ENCODE measurements at places on chromosomes 12 and 14.

GRCh38 chr12:121227294-121227693 lies 17.4 kb downstream of the P2RX4 start:
- no peak for DNase-seq

DNA sequence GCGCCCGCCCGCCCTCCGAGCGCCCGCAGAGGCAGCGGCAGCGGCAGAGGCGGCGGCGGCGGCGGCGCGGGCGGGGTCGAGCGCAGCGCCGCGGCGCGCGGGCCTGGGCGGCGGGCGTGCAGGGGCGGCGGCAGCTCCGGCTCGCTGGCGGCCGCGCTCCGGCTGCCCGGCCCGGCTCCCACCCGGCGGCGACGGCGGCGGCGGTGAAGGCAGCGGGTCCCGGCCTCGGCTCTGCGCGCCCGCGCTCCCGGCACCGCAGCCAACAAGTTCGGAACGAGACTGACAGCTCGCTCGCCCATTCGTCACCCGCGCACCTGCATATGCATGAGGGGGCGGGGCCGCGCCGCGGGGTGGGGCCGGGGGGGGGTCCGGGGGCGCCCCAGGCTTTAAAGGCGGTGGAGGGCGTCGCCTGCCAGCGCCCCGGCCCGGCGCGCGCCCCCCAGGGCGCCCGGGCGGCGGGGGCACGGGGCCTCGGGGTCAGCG lies at the start of gene JAG2:
Gene JAG2 (minus strand): TSS at position 281 of the 483 bp plus-strand sequence. CDS start 356 bp downstream, outside the sequence.
- DNase-seq: no peak

GRCh38 chr14:105866841-105867321 lies 340.5 kb downstream of the TMEM121 start:
- no peak for DNase-seq

DNA sequence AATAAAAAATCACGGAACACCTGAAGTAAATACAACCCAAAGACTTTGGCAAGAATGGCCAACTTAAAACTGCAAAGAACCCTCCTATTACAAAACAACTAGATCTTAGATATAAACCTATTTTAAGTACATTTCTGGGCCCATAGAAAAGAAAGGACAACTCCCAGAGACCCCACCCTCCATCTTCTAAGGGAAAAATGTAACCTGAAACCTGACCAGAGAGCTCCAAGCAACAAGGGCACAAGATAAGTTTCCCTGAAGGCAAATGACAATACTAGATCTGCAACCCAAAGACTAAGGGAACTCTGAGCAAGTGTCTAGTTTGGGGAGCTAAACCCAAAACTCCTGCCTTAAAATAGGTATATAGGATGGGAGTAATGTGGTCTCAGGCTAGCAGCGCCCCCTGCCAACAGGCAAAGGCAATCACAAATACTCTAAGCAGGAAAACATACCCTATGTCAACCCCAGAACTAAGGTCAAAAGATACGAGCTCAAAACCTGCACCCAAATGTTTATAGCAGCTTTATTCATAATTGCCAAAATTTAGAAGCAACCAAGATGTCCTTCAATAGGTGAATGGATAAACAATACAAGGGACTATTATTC lies 218.9 kb downstream of the ITPR2 start:
- no peak for DNase-seq

DNA sequence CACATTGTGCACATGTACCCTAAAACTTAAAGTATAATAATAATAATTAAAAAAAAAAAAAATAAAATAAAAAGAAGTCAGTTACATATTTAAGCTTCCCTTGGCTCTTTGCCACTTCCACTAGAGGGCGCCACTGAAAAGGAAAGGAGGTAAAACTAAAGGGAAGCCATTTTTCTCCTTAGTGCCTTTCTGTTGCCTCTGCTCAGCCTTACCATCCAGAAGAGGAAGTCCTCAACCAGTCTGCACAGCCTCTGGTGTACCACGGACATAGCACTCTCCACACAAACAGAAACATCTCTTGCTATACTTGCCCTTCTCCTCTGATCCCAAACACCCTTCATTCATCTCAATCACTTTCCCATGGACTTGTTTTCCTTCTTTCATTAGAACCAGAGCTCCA lies 169.0 kb upstream of the EEA1 start:
- DNase-seq: peak; percentile 25

GRCh38 chr14:104115131-104115600 lies 23.2 kb upstream of the KIF26A start:
- no peak for DNase-seq

- no peak for DNase-seq
These were observed 138.7 kb downstream of the PDE3A start for GRCh38 chr12:20507056-20507455.
